ENCODE measurements at places on chromosomes 13 and 19.

DNA sequence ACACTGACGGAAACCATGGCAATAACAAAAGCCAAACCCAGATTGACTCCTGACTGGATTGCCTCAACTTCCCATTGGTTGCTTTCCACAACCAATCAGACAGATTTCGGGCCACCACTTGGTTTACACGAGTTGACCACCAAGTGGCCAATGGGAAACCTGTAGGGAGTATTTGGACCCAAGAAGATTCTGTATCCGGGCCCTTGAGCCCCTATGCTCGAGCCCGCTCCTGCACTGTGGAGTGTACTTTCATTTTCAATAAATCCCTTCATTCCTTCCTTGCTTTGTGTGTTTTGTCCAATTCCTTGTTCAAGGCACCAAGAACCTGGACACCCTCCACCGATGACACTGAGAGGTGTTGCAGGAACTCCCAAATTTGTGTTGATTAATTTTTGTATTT, 24.1 kb upstream of the URI1 start:
- DNase-seq, result no peak

- DNase-seq, result no peak
Measured at GRCh38 chr13:84399320-84400085, 517.2 kb upstream of the SLITRK1 start.

GRCh38 chr19:8004723-8005513, 523 bp downstream of the ELAVL1 start:
- DNase-seq, result peak; percentile 38

- no peak for DNase-seq
Measured at GRCh38 chr13:71869274-71869673, 2.3 kb upstream of the DACH1 start.

DNA sequence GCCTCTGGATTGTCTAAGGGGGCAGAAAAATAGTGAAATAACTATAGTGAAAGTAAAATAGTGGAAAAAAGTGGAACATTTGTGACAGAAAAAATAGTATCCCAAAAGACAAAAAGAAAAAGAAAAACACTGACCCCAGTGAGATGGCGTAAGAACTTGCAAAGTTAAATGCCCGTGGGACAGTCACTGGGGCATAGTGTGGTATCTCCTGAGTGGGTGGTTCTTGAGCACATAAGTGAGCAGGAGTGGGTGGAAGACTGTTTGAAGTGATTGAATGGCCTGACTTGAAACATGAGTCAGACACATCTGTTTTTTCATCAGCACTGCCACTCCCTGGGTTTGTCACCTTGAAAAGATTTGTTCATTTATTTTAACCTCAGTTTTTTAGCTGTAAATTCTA, 2.5 kb downstream of the ZNF430 start:
- no peak for DNase-seq

DNA sequence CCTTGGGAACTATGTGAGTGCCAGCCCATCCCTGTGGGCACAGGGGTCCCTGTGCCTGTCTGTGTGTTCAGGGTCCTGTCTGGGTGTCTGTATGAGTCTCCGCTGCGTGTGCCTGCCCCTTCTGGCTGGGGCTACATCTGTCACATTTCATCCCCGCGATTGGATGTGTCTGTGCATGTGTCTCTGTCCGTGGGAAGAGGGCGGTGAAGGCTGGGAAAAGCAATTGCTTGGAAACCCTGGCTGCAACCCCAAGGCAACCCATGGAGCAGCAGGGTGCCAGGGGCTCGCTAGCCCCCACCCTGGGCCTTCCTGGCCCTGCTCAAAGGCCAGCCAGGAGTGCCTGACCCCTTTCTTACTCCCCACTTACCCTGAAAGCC, 1.4 kb downstream of the MAG start:
- DNase-seq, result no peak

DNA sequence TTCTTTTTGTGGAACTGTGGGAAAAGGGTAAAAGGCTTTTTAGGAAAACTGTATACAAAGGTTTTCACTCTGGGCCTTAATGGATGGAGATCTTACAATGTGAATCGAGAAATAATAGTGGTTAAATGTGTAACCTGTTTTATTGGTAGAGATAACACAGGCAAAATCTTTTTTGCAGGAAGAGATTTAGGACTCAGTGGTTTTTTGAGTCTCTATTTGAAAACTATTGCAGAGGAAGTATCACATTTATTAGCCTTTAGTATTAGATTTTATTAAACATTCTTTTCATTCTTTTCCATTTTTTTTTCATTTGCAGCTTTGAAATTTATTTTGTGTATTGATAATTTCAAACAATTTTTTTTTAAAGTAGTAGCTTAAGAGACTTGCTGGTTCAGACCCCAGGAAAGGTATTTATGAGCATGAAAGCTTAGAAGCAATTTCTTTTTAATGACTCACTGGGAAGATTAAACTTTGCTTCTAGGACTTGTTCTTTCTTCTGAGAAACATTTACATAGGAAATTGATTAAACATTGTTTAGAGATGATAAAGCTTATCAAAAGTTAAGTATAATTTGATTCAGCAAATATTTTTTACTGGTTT, 10.5 kb downstream of the KLF5 start:
- DNase-seq, result no peak

DNA sequence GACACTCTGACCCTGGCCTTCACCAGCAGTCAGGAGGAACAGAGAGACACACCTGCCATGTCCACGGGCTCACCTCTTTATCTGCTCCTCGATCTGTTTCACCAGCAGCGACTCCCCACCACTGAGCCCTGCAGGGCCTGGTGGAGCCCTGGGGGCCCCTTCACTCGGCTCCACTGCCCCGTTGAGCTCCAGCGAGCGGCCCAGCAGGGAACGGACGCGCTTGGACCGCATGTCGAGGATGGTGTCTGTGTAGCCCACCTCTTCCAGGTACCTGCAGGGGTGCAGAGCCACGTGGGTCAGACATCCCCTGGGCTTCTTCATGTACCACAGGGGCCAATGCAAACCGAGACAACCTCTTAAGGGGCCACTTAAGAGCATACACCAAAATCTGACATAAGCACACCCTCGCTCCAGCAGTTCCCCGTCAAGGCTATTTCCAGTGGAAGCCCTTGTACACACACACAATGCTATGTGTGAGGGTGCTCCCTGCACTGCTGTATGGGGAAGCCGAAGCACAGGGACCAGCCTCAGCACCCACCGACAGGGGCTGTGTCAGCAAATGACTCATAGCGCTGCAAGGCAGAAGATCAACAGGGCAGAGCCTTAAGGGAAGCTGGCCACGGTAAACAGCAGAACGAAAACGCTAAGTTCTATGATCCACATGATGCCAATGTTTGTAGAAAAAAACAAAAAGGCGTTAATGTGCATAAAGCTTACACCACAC, 12.7 kb upstream of the FKRP start:
- no peak for DNase-seq

GRCh38 chr13:90448466-90449037, 898.9 kb upstream of the MIR17HG start:
- DNase-seq, result no peak

- DNase-seq, result no peak
Measured at GRCh38 chr13:39410096-39410901, 192.7 kb downstream of the LHFPL6 start.

DNA sequence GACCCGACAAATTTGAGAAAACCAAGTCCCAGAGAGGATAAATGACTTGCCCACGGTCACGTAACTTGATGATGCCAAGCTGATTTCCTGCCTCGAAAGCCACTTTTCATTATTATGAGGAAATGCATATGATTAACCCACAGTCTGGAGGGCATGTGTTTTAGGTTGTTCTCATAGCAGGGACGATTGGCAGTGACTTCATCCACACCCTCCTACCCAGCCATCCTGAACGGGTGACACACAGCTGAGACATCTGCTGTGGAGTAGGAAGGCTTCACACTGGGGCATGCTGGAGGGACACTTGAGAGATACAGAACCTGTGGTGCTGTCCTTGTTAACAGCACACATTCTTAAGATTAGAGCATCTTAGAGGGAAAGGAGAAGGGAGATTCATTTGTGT, 65.4 kb upstream of the WDFY2 start:
- no peak for DNase-seq

DNA sequence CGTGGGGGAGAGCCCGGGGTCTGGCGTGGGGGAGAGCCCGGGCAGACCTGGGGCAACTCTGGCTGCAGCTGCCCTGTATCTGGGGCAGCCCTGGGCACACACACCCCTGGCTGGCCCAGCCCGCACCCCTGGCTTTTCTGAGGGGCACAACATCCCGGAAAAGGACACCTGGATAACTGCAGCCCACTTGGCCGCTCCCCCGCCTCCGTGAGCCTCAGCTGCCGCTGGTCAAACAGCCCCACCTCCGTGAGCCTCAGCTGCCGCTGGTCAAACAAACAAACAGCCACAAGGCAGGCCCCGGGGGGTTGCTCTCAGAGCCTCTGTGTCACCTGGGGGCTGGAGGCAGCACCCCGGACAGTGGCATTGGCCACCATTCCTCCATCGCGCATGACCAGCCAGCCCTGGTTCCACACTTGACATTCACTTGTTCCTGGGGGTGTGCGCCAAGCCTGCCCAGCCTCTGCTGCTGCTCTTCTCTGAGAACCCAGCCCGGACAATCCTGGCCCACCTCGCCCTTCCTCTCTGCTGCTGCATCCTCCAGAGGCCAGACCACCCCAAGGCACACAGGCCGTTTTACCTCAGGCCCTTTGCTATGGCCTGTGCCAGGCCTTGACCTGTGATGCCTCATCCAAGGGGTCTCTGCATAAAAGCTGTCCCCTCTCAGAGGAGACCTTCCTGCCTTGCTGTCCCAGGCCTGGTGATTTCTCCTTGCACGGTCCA, 19.9 kb downstream of the CEBPG start:
- no peak for DNase-seq

GRCh38 chr13:105952233-105952972, 583.1 kb downstream of the EFNB2 start:
- DNase-seq, result no peak

DNA sequence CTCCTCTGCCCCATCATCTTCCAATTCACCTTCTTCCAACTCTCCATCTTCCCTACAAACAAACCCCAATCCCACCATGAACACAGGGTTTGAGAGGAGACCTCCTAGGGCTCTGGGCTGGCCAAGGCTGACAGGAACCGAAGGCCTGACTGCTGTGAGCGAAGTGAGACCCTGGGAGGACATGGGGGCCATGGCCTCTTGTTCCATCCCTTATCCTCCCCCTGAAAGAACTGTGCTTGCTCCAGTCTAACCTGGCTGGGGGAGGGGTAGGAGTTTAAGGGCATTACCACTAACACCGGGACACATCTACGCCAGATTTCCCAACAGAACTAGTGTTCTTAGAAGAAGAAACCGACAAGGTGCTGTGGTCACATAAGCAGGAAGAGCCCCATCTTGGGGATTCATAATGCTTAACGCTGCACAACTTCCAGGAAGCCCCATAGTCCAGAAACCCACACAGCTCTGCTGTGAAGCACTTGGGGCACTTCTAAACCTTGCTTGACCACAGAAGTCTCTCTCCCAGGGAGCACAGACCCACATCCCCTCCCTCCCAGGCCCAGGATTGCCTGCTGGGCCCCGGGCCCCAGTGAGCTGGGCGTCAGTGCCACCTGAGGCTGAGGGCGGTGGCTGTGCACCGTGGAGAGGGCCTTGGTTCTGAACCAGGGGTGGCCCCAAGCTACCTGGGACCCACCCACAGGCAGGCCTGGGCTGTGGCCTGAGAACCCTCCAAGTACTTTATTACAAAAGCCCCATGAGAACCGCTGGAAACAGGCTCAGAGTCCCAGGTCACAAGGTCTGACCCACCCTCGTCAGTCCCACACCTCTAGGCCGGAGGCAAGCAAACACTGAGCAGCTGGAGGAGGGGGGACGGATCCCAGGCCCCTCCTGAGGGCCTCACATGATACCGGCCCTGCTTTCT, 18.8 kb downstream of the ZC3H4 start:
- DNase-seq, result peak; percentile 49

- DNase-seq, result peak; percentile 34
Measured at GRCh38 chr19:15330801-15331418, 1.4 kb downstream of the BRD4 start.
